ENCODE measurements at places on chromosomes 13 and 19. TPM values are rescaled to one million over a fixed set of nuclear protein-coding genes. Genes with fewer than 3 reads are reported as not detected.
A peak's percentile ranks its signal among the peaks of the same experiment; 100 is the strongest.

The TEX29 gene
- 0.34 TPM for total RNA-seq

GRCh38 chr19:32372726-32373517 is 27.5 kb downstream of the ZNF507 start:
- H3K4me3 ChIP-seq = no peak overlapping the region
- H3K27ac ChIP-seq = no peak overlapping the region
- H3K36me3 ChIP-seq = peaks cover 12% of the 10 kb centered on the region
- H3K27me3 ChIP-seq = no peaks in the 10 kb centered on the region

DNA sequence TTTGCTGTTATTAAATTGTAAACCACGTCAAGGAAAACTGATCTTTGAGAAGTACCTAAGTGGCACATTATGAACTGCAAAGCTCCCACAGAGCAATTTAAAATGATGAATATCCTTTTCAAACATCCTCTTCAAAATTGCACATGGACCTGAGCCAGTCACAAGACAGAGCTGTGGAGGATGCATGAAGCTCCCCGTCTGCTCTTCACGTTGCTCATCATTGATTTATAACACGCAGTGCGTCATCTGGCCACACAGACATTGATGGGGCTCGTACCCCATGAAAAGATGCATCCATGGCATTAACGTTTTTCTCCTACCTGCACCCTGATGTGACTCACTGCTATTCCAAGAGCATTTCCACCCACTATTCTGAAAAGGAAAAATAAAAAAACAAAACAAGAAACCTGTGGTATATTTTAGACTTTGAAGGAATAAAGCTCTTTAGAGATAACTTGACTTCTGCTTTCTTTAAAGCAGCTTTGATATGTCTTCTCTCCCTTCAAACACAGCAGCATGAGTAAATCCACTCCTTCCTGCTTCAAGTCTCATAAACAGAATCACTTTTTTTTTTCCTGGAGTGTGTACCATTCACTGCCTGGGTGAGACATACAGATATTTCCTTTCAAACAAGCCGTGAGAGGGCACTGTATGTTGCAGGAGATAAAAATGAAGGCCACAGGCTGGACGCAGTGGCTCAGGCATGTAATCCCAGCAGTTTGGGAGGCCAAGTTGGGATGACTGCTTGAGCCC is 7.2 kb upstream of the SERTM1 start:
- H3K4me3 ChIP-seq = no peak overlapping the region
- DNase-seq = no peak
- H3K36me3 ChIP-seq = no peaks in the 10 kb centered on the region

The SERTAD3 gene
- 20.4 TPM for total RNA-seq

The NLRP4 gene
- total RNA-seq = not detected

DNA sequence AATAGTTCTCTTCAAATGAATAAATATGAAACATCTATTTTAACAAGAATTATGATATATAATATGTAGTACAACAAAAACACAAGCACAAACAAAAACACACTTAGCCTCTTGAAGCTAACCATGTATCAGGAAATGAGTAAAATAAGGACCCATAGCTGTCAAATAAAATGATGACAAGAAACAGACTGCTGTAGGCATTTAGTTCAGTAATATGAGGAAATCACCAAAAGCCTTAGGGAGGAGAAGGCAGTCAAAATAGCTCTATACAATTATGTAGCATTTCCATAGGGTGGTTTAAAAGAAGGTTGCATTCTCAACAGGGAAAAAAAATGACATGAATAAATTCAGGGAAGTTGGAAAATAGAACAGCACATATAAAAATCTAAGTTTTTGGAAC is 163.4 kb downstream of the PCDH20 start:
- no peaks in the 10 kb centered on the region for H3K27me3 ChIP-seq
- no peak for DNase-seq
- H3K4me3 ChIP-seq = no peak overlapping the region
- no peaks in the 10 kb centered on the region for H3K36me3 ChIP-seq

GRCh38 chr19:49453013-49453756 is at the start of gene ALDH16A1:
Gene ALDH16A1, plus strand, starts transcription at chr19:49453225. Its CDS starts 107 bp downstream, at chr19:49453332.
- H3K4me3 ChIP-seq = peak within 1 kb of the TSS; percentile 85
- H3K36me3 ChIP-seq = no peaks in the 10 kb centered on the region
- no peaks in the 10 kb centered on the region for H3K27me3 ChIP-seq
- H3K4me1 ChIP-seq = peaks cover 26% of the 10 kb centered on the region
- peak within 1 kb of the TSS; percentile 95 for H3K27ac ChIP-seq

DNA sequence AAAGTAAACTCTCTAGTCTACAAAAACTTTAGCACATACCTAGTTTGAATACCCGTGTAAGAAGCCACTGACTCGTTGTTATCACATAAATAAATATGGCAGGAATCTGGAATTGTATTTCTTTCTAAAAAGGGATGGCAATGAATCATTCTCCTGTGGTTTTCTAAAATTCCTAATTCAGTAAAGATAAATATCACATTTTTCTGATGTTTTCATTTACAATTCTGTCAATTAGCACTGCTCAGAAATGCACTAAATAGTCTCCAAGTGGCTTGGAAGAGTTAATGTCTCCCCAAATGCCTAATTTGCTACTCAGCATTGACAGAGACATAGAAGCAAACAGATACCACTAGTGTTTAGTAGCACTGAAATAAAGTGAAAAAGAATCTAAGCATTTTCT is 547.7 kb upstream of the SLITRK1 start:
- H3K27ac ChIP-seq = no peak overlapping the region
- H3K4me1 ChIP-seq = no peaks in the 10 kb centered on the region
- H3K4me3 ChIP-seq = no peak overlapping the region
- H3K36me3 ChIP-seq = no peaks in the 10 kb centered on the region
- H3K27me3 ChIP-seq = no peaks in the 10 kb centered on the region

The RYR1 gene
- total RNA-seq = 0.29 TPM

- peak overlapping the region; percentile 84 for H3K4me3 ChIP-seq
- H3K36me3 ChIP-seq = no peaks in the 10 kb centered on the region
- H3K27ac ChIP-seq = peak overlapping the region; percentile 93
- peak; percentile 25 for DNase-seq
- peaks cover 21% of the 10 kb centered on the region for H3K4me1 ChIP-seq
These were observed 1.1 kb downstream of the FOXO1 start for GRCh38 chr13:40665126-40666044.

- peaks cover 28% of the 10 kb centered on the region for H3K4me1 ChIP-seq
- H3K36me3 ChIP-seq = peaks cover 22% of the 10 kb centered on the region
- no peak for DNase-seq
- no peaks in the 10 kb centered on the region for H3K27me3 ChIP-seq
These were observed 74.6 kb upstream of the C13orf46 start for GRCh38 chr13:114048443-114048842.

Data from naive thymus-derived CD4-positive, alpha-beta T cell (primary cell).